ENCODE measurements at places on chromosomes 4 and X.

- DNase-seq: no peak
These were observed 54.0 kb upstream of the PACRGL start for GRCh38 chr4:20646287-20646686.

- no peak for DNase-seq
These were observed 210.0 kb upstream of the IGFBP7 start for GRCh38 chr4:57320217-57320616.

GRCh38 chr4:26815199-26815598 lies 45.4 kb upstream of the STIM2 start:
- DNase-seq: no peak

DNA sequence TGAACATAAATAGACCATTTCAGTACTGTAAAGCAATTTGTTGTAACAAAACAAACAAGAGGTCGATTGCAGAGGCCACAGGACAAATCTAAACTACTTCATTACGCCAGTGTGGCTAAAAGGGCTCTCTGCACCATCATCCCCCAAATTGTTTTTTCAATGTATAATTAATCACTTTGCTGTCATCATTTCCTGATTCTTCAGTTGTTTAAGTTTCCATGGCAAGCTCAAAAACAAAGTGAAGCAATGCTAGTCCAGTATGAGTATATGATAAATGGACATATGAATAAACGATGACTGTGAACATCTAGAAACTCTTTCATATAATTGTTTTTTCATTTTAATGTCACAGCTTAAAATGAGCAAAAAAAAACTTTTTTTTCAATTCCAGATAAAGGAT lies 235.4 kb upstream of the FGF13 start:
- DNase-seq: no peak

DNA sequence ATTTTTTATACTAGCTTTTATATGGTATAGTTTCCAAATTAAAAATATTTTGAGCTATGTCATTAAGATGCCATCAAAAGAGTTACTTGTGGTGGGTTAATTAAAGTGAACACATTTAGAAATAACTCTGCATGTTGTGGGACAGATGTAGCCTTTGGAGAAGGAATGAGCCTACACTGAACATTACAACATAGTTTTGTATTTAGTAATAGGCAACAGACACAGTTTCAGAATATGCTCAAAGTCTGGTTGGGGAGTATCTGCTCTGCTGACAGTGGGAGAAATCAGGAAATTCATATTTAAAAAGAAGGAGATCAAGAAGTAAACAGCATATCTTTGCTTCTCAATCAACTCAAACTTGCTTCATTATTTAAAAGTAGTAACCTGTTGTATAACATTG lies 23.7 kb downstream of the EMCN start:
- DNase-seq: no peak
